ENCODE measurements at places on chromosomes 11 and 22. TPM values are rescaled to one million over a fixed set of nuclear protein-coding genes. Genes with fewer than 3 reads are reported as not detected.

DNA sequence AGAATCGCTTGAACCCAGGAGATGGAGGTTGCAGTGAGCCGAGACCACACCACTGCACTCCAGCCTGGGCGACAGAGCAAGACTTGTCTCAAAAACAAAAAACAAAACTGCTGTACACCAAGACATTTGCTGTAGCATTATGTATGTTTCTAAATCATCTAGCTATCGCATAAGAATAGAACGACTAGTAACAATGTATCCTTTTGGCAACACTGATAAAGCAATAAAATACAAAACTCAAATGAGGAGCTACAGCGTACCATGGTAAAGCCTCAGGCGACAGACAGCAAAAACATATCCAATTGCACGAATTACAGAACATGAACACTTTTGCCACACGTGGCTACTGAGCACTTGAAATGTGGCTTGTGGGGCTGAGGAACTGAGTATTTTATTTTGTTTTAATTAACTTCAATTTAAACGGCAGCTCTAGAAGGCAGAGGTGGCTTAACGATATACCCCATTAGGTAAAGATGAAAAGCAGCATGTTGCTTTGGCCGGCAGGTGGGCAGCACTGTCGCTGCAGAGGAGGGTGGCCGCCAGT lies 2.3 kb downstream of the TUBGCP6 start:
- DNase-seq = no peak

Gene TAF10
- total RNA-seq = 23.5 TPM

- peak; percentile 65 for DNase-seq
Observed at GRCh38 chr11:27254744-27255446, 108.1 kb downstream of the CCDC34 start.

DNA sequence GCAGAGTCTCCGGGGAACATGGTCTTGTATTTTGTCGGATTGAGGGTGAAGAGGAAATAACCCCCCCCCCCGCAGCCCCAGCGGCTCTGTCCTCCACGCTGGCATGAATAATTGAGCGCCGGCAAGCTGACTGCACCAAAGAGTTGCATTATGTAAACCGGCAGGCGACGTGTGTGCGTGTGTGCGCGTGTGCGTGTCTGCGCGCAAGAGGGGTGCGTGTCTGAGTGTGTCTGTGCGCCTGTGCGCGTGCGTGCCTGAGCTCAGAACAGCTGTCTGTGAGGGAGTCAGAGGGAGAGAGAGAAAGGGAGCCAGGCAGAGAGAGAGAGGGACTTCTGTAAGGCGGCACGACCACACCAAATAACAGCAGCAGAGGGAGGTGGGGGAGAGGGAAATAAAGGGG lies 94.4 kb downstream of the SCN3B start:
- peak; percentile 91 for DNase-seq

Gene C11orf91
- total RNA-seq = not detected

DNA sequence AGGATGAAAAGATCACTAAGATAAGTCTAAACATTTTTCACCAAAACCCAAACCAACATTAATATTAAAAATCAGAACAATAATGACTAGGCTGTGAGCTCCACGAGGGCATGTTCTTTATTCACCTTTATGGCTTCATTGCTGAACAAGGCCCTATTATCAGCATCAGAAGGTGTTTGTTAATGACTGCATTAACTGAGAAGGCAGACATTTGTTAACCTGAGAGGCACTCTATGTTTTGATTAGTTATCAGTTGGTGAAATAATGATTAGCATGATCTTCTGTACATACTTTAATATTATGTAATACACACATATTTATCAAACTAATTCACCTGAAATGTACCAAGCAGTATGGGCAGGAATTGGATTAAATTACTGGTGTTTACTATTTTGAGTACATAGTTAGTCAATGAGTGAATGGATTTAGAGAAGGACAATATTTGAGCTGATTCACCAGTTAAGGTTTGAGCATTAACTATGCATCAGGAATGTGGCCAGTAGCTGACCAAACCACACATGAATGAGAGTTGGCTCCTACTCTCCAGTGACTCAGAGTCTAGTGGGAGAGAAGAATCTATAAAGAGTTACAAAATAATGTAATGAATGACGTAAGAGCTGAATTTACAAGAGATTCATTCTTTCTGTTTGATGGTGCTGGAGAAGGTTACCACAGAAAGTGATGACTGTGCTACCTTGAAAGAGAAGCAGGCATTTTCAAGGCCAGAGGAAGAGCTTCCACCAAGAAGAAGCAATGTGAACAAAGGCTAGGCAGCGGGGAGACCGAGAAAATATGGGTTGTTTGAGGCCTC lies 6.7 kb downstream of the IL18 start:
- peak; percentile 94 for DNase-seq

DNA sequence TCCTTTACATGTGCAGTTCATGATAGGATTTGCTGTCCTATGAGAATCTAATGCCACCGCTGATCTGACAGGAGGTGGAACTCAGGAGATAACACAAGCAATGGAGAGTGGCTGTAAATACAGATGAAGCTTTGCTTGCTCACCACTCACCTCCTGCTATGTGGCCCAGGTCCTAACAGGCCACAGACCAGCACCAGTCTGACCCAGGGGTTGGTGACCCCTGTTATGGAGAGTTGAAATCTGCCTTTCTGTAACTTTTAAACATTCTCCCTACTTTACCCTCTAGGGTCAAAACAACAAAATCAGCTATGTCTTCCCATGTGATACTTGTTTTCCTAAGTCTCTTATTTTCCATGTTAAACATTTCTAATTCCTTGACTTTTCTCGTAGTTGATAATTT lies 48.7 kb upstream of the BARX2 start:
- no peak for DNase-seq

GRCh38 chr11:8283100-8283464 lies 19.4 kb upstream of the LMO1 start:
- no peak for DNase-seq
